LNCaP clone FGC (cell line): ENCODE measurements at places on chromosomes 2 and 18.

GRCh38 chr2:231383416-231384108 is 11.9 kb upstream of the B3GNT7 start:
- DNase-seq = no peak

DNA sequence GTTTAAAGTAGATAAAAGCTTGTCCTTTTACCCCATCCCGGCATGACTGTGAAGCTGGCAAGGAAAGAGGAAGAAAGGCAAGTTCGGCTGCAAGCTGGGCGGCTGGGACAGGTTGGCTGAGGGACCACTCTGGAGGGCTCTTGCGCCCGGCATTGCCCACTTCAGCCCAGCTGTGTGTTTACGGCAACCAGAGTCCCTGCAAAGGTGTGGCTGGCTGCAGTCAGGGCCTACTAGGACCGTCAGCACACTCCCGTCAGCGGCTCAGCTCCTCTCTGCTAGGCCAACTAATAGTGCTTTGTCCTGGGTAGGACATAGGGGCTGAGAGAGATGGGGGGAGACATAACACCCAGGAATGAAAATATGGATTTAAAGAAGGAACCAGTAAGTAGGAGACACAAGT is 11.7 kb upstream of the SAP130 start:
- DNase-seq = no peak

- no peak for DNase-seq
Observed at GRCh38 chr2:168515502-168515901, 59.4 kb downstream of the CERS6 start.

DNA sequence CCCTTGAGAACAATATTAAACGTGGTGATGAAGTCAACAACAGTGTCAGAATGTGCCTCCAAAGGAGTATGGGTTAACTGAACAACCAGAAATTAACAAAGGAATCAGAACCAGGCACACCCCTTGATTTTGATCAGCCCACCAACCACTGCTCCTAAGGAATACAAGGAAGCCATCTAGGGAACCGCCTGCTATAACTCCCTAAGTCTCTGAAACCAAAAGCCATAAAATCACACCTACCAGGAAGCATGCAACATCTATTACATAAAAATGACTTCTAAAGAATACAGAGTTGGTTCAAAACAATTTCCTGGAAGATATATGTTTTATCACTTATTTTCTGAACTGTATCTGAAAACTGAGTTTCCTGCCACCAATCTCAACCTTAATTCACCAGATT is 360.0 kb downstream of the EPHA4 start:
- DNase-seq = no peak

- DNase-seq = no peak
Observed at GRCh38 chr2:224158831-224159230, 119.7 kb upstream of the SERPINE2 start.

GRCh38 chr2:161117506-161117905 is 42.7 kb upstream of the TANK start:
- DNase-seq = no peak

GRCh38 chr18:14086458-14087231 is 45.6 kb downstream of the ZNF519 start:
- no peak for DNase-seq

DNA sequence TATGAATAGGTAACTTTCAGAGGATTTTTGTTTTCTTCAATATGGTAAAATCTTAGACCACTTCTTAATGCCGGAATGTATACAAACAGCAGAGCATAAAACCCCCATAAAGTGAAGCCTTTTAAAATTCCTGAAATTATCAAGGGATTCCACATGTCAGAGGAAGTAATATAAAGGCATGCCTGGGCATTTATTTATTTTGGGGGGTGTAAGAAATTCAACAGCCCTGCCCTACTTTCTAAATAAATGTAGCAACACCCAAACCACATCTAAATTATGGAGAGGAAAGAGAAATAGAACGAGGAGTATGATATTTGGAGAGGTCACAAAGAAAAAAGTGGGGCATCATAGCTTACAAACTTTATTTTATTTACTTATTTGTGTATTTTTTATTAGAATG is 9.9 kb downstream of the CHST9 start:
- DNase-seq = no peak

DNA sequence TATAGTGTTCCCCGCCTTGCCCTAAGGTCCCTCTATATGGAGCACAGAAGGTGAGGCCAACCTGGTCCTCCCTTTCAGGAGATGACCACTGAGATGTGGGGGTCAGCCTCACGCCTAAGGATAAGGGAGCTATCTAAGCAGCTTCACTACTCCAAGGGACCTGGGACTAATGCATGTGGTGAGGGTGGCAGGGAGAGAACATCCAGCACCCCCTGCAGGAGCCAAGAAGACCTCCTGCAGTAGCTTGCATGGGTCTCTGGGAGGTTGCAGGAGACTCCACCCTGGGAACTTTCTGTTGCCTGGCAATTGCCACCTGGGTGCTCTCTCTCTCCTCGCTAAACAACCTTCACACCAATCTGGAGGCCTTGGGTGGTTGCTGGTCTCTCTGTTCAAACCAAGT is 93.0 kb upstream of the KLHL29 start:
- DNase-seq = no peak

DNA sequence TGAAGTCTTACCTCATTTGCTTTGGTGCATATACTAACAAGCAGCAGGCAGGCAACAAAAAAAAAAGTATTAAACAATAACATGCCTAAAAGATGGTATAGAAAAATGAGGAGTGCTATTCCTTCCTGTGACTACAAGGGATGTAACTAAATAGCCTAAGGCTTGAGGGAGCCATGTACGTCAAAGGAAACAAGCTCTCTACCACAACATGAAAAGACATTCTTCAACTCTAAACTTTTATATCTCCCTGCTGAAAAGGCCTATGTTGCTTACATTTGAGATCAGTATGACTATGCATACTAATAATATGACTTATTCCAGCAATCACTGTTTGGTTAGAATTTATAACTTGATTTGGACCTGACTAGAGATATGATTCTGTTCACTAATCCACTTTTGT is 347.9 kb downstream of the ADCYAP1 start:
- no peak for DNase-seq

DNA sequence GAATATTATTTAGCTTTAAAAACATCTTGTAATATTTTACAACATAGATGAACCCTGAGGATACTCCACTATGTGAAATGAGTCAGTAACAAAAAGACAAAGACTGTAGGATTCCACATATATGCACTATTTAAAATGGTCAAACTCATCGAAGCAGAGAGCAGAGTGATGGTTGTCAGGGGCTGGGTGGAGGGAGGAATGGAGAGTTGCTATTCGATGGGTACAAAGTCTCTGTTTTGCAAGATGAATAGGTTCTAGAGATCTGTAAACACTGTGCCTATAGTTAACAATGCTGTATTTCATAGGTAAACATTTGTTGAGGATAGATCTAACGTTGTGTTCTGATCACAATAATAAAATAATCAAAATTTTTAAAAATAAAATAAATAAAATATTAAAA is 1675.9 kb upstream of the CELF4 start:
- DNase-seq = no peak

GRCh38 chr18:74797577-74798151 is 200.0 kb downstream of the ZNF407 start:
- no peak for DNase-seq

- no peak for DNase-seq
Observed at GRCh38 chr2:217316743-217317142, 456.9 kb upstream of the TNP1 start.

DNA sequence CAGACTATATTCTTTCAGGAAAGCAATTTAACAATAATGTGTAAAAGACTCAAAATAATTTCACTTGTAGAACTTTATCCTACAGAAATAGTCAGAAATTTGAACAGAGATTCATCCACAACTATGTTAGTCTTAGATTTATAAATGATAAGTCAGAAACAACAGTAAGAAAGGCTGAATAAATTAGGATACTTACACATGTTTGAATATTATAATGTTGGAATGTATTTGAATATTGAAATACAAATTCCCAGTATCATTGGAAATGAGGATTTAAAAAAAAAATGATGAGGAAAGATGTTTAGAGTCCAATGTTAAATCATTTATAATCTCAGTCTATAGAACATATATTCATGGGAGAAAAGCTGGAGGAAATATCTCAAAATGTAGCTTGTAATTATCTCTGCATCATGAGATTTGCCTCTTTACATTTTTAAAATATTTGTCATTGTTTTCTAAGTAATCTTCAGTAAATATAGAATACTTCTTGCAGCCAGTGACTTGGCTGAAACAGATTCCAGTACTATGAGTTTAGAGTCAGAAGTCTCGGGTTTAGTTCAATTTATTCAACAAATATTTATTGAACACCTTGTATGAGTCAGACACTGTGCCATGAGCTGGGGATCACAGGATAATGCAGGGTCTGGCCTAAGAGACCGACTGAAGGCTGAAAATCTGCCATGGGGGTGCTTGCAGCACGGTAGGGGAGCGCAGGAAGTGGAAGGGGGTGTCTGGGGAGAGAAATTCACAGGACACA is 32.3 kb downstream of the CXCR4 start:
- DNase-seq = no peak

DNA sequence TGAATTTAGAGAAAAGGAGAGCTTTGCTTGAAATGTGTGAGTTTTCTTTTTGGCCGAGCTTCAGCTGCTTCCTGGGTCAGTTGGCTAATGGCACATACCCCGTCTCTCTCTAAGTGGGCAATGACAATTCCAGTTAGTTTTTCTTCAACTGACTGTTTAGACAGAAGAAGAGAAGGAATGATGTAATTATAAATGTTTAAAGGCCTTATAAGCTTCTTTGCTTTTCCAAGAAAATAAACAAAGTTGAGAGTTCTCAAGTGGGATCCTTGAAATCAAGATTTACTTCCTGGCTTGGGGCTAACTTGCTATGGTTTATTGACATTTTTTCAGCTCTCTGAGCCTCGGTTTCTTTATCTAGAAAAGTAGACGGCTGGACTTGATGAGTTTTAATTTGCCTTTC is 794.9 kb upstream of the ACVR2A start:
- DNase-seq = no peak

DNA sequence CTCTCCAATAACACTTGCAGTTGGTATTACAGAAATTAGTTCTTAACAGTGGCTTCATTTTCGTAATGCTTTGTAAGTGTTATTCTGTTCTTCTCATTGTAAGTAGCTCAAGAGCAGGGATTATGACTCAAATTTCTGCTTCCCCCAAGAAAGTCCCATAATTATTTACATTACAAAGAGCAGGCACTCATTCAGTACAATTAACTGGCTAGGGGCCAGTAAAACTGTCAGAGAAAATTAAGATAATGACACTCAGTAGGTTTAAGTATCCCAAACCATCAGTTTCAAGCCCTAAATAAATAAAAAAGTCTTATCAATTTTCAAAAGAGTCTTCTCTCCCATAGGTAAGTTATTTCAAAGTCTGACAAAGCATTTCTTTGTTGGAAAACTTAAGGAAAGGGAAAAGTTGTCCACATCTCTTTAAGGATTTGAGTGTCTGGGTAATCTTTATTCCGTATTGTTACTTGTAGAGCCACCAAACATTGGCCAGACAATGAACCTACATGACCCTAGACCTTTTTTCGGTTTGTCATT is 137.1 kb downstream of the ARHGAP28 start:
- no peak for DNase-seq

DNA sequence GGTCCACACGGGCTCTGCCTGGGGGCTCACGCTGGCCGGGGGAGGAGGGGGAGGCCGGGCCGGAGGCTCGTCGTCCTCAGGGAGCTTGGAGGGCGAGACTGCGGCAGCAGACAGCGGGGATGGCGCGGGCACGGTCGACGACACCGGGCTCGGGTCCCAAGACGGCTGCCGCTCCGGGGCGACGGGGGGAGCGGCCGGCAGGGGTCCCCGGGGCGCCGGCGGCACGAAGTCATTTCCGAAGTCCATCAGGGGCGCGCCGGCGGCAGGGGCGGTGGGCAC is 491 bp downstream of the RTN4 start:
- no peak for DNase-seq

GRCh38 chr2:154400563-154401290 is 297.8 kb upstream of the KCNJ3 start:
- DNase-seq = no peak

- no peak for DNase-seq
Observed at GRCh38 chr18:21851327-21851961, 110.9 kb downstream of the MIB1 start.

- no peak for DNase-seq
Observed at GRCh38 chr18:77136871-77137665, 4.5 kb upstream of the MBP start.

GRCh38 chr2:69163109-69163508 is 150.1 kb downstream of the ANTXR1 start:
- no peak for DNase-seq

DNA sequence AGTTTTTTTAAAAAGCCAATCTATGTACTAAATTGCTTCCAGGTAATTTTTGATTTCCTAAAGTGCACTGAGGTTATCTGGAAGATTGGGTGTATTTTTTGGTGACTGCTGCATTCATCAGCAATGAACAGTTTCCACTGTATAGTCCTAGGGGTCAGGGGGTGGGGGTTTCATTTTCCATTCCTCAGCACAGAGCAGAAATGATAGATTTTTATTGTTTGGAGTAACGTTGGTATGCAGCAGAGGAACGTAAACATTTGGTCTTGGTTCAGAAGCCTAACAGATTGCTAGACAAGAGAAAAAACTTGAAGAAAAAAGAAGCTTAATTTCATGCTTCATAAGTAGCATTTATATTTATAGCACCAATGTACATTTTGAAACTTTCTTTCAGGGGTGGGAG is 54.9 kb downstream of the ZCCHC2 start:
- DNase-seq = no peak
